ENCODE measurements at places on chromosomes 16 and 17.

GRCh38 chr17:37823996-37824395, 79.1 kb upstream of the HNF1B start:
- no peak for DNase-seq

DNA sequence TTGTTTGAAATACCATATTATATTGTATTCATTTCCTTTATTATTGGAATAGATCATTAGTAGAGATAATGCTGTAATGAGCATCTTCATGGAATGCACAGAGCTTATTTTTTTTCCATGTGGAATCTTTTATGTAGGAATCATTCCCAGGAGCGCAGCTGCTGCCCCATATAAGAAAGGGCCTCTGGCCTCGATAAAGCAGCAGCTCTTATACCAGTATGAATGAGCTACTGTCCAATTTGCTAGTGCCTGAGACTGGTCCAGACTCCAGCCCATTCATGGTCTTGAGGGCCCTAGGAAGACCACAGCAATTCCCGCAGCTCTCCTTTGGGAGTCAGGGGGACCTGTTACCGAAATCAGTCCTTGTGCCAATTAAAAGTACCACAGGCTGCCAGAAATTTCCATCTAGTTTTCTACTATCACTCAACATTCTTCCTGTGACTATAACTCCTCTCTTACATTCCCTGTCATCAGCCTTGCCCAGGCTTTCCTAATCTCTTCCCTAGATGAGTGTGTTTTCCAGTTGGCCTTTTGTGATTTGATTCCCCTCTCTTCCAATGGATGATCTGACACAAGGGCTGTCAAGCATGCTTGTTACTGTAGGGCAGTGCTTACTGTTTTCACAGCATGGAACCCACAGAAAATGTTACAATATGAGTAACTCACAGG, 1.9 kb downstream of the ZNF843 start:
- DNase-seq: no peak

DNA sequence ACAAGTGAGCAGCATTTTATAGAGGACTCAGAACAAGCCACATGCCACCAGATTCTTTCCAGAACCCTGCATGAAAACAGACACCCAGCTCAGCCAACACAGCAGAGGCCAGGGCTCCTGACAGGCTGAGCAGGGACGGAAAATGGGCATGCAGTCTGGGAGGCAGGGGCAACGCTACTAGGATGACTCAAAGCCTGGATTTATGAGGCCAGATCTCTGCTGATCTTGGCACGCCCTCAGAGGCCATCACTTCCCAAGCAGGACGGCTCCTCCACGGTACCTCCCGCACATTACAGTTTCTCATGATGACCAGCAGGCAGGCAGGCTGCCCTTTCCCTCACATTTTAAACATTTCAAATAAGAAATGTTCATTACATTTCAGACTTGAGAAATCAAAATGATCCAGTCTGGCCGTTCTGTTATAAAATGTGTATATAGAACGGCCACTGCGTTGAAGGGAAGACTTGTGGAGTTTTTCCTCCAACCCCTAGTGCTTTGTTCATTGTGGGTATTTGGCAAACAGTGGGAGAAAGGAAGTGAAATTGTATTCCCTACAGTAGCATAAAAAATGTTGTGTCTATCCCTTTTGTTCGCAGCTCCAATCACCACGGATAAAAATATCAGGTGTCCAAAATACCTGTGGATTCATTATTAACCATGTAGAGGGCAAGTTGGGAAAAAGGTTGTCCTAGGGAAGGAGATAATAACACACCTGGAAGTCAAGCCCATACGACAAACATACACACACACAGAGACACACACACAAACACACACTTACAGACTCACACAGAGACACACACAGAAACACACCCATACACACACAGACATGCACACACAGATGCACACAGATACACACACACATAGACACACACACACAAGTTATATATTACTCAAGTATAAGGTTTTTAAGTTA, 64.8 kb upstream of the ADAMTS18 start:
- DNase-seq: no peak

- no peak for DNase-seq
Observed at GRCh38 chr16:85010446-85010930, 847 bp downstream of the ZDHHC7 start.

DNA sequence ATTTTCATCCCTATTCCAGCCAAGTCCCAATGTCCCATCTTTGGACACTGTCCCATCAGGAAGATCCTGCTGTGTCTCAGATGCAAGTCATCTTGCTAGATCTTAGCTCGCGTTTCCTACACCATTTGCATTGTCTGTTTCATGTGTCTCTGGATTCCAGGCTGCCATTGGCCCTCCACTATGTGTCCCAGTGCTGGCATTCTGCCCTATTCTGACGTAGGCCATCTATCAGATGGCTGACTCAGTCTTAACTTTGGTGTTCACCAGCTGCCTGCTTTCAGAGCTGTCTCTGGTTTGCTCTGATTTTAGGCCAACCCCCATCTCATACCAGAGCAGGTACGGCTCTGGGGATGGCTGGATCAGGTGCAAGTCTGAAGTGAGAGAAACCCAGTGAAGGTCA, 300.9 kb upstream of the ASIC2 start:
- no peak for DNase-seq
